Dermis blood vessel endothelial cell (primary cell): ENCODE measurements at places on chromosomes 5 and 9. TPM values are rescaled to one million over a fixed set of nuclear protein-coding genes. Genes with fewer than 3 reads are reported as not detected.
A peak's percentile ranks its signal among the peaks of the same experiment; 100 is the strongest.

C8G gene
- 1.7 TPM in 1 of 2 replicates, not detected in the other for total RNA-seq

DNA sequence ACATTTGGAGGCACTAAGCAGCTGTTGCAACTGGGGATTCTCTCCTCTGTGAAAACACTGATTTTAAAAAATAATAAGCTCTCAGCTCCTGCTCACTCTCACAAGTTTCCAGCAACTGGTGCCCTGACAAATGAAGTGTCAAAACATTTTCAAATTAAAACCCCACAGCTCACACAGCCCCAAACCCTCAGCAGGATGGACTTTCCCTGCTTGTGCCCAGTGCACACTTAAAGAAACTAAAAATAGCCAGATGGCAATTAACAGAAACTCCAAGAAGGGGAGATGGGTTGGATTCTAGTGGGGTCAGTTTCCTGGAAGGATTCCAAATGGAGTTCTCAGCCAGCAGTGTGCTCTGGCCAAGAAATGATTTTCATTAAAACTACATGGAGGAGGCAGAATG lies 163.0 kb upstream of the PUM3 start:
- DNase-seq: no peak

- DNase-seq: peak; percentile 66
These were observed 96.0 kb upstream of the ITGA2 start for GRCh38 chr5:52893105-52893504.

- DNase-seq: no peak
These were observed 158.8 kb downstream of the GAS1 start for GRCh38 chr9:86788456-86788855.

- no peak for DNase-seq
These were observed 1023.7 kb upstream of the DMAC1 start for GRCh38 chr9:8823131-8823895.

GRCh38 chr5:132905938-132906337 lies 32.5 kb downstream of the LEAP2 start:
- peak; percentile 46 for DNase-seq

- peak; percentile 12 for DNase-seq
These were observed 17.6 kb downstream of the MEGF9 start for GRCh38 chr9:120696551-120697230.

GRCh38 chr9:6302417-6302816 lies 25.8 kb upstream of the TPD52L3 start:
- DNase-seq: peak; percentile 44

DNA sequence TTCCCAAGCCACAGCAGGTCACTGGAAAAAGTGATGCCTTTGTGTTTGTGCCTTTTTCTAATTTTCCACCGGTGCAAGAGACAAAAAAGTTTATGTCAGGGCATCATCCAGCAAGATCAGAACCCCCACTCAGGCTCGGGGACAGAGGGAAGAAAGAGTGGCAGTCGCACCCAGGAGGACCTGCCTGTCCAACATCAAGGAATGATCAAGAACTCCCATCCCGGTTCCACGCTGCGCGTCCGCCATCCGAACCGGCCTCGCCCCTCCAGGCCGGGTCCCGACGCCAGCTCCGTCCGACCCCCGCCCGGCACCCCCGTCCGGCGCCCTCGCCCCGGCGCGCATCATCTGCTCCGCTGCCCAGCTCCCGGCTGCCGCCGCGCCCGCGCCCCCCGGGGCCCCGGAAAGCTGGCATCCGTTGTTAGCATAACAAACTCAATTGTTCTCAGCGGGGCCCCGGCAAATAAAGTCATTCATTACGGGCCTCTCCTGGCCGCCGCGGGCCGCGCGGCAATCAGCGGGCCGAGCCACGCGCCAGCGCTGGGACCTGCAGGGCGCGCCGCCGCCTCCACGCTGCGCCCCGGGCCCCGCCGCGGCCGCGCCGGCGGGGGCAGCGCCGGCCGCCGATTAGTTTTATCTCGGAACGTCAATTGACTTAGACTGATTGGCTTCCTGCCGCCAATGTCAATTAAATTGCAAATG lies 48.1 kb downstream of the PAX5 start:
- DNase-seq: no peak

GRCh38 chr9:15113288-15113687 lies 193.7 kb downstream of the TTC39B start:
- no peak for DNase-seq
